Neural crest cell (in vitro differentiated cells): ENCODE measurements at places on chromosomes 7 and 10. TPM values are rescaled to one million over a fixed set of nuclear protein-coding genes. Genes with fewer than 3 reads are reported as not detected.

DNA sequence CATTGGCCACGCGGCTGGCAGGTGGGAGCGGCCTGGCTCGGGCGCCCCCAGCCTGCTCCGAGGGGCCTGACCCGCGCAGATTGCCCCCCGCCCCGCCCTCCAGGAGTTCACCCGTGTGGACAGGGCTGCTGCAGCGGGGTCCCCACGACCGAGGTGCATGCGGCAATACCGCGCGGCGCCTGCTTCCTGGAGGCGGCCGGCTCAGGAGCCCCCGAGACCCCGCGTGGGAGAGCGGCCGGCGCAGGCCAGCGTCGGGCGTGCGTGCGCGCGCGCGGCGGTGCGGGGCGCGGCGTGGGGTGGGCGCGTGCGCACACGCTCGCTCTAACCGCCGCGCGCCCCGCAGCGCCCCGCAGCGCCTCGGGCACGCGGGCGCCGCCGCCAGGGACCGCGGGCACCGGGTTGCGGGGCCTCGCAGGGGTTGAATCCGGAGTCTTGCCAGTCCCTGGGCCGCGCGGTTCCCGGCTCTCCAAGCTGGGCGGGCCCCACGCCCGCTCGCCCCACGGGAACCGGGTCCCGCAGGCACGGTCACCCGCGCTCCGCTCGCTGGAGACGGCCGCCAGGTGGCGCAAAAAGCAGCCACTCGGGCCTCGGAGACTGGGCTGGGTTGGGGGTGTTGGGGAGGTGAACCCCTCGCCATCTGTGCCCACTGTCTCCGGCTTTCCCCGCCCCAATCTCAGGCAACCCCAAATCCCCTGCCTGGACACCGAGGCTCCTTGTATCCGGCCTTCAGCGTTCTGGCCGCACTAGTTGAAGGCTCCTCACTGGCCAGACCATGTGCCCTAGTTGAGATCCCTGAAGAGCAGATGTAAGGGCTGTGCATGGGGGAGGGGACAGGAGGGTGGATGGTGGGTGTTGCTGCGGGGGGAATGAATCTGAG is 1.3 kb upstream of the ACHE start:
- DNase-seq: peak; percentile 65

DNA sequence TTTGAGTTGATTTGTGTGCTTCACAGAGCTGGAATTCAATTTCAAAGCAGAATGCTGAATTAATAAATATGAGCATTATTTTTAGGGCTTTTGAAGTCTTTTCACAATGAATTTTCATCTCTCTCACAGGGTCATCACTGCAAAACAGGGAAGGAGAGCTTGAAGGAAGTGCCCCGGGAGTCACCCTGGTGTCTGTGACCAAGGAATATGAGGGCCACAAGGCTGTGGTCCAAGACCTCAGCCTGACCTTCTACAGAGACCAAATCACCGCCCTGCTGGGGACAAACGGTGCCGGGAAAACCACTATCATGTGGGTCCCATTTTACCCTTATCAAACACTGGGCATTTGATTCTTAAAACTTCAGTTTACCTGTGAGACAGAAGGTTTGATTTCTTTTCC is 217.7 kb downstream of the ABCA13 start:
- DNase-seq: no peak

DNA sequence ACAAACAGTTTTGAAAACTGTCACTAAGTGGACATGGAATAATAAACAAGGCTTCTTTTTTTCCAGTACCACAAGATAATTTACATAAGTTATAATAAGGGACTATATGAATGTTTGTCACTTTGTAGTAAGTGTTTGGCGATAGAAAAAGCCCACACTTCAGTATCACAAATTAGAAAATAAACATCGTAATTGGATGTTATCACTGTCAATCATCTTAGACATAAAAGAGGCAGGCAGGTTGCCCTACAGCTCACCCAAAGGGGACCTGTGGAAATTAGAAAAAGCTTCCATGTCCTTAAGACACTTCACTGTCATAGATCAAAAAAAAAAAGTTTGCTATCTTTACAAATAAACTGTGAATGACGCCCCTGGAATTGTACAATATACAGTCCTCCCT is 3.6 kb upstream of the NOC3L start:
- no peak for DNase-seq

DNA sequence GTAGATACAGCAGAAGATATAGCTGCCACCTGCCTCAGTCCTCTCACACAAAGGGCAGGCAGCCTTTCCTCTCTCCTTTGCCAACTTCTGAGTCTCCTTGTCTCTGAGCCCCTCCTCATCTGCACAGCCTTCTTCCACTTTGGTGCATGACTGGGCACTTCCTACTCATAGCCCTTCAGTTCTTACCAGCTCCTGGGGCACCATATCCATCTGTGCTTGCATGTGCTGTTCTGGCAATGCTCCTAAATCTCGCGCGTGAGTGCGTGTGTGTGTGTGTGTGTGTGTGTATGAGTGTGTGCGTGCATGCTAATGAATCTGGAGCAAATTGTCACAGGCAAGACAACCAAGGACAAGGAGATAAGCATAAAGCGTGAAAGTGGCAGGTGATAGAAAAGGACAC is 1271.6 kb upstream of the SORCS1 start:
- no peak for DNase-seq

- no peak for DNase-seq
These were observed 123.9 kb downstream of the CACNA2D1 start for GRCh38 chr7:82319674-82320118.

DNA sequence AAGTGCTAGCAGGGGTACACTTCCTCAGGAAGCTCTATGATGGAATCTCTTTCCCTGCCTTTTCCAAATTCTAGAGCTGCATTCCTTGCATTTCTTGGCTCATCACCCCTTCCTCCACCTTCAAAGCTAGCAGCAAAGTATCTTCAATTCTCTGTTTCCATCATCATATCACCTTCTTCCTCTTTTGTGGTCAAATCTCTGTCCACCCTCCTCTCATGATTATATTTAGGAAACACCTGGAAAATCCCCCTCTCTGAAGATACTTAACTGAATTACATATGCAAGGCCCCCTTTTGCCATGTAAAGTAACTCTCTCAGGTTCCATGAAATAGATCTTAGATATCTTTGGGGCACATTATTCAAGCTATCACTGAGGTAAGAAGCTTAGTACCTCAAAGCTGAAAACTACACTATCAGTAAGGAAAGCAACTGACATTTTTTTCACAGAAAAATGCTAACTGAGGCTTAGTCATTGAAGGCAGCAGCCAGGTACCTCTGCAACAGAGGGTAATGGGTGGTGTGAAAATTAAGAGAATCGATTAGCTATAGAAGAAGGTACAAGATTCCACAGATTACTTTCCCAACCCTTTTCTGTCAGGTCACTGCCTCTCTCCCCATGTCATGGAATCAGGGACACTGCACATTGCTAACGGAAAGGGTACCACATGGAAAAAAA is 197.3 kb downstream of the MACC1 start:
- DNase-seq: no peak

Gene ADAM12
- total RNA-seq: 81.4 and 82.4 TPM in 2 replicates

DNA sequence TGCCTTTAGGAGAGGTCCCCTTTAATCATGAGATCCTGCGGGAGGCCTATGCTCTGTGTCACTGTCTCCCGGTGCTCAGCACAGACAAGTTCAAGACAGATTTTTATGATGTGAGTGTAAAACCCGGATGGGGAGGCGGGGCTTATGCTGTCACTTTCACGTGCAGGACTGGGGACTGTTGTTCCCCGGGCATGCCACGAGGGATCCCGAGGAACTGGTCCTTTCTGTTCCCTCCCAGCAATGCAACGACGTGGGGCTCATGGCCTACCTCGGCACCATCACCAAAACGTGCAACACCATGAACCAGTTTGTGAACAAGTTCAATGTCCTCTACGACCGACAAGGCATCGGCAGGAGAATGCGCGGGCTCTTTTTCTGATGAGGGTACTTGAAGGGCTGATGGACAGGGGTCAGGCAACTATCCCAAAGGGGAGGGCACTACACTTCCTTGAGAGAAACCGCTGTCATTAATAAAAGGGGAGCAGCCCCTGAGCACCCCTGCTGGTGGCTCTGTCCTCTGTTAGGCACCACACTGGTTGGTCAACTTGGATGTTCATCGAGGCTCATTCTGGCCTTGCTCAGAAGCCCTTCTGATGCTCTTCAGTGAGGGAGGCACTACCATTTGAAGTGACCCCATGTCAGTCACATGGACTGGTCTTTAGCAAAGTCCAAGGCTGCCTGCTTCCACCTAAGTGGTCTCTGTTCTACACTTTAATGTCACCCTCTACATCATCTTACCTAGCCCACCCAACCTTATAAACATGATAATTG is 2.8 kb downstream of the COPS6 start:
- no peak for DNase-seq

GRCh38 chr10:87668324-87669074 is 8.8 kb downstream of the PAPSS2 start:
- DNase-seq: no peak

DNA sequence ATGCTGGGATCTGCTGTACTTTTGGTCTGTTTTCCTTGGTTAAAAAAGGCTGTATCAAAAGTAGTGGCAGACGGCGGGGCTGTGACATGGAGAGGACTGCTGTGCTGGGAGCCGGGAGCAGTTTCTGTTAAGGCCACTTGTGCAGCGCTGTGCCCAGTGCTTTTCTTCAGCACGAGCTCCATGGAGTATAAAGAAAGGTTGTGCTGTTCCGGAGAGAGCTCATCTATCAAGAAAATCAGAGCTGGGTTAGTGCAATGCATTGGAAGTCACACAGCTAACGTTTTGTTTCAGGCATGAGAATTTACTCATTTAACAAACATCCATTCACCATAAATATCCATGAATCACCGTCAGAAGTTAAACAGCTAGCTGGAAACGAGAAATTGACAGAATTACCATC is 62.0 kb downstream of the KIAA1549 start:
- DNase-seq: no peak
